ENCODE measurements at places on chromosomes 16 and 17.

DNA sequence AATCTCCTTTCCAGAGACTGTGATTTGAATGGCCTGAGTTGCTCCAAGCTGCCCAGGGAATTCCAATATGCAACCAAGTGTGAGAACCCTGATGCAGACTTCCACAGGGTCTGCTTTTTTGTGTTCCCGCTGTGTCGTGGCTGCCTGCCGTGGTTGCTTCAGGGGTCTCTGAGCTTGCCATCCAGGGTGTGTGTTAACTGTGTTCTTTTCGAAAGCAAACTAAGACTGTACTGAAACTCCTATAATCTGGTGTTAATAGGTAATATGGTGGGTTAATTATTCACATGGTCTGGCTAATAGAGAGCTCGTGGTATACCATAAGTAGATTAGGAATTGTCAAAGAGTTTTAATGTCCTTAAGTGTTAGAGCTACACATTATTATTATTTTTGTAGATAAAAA, 20.7 kb downstream of the UBN1 start:
- DNase-seq, result no peak

DNA sequence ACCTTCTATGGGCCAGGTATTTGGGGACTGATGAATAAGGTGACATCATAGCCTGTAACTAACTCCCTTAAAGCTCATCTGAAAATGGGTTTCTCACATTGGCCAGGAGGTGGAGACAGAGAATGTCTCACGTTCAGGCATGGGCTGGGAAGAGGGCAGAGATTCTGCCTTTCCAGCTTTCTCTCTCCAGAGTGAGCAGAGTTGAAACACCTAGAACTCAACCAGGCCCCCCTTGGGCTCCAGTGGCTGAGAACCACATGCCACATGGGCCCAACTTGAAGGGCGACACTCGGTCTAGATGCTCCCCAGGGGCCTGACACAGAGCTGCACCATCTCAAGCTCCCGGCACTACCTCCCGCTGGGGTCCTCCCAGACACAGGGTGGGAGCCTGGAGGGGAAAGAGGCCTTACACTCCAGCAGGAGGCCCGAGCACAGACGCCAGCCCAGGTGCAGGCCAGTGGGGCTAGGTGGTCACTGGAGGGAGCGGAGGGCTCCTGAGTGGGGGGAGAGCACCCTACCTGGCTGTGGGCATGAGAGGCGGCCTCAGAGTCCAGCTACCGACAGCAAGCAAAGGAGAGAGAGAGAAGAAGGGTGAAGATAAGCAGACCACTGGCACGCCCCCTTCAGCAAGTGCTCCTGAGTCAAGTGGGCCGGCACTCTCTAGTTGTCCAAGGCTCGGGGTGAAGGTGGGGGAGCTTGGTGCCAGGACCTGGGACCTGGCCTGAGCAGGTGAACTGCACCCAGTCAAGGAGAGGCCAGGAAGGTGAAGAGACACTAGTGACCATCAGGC, 55.9 kb downstream of the MYO18A start:
- DNase-seq, result no peak

- DNase-seq, result no peak
Observed at GRCh38 chr17:78715876-78716275, 66.2 kb downstream of the CYTH1 start.

- DNase-seq, result no peak
Observed at GRCh38 chr16:23597003-23597756, 1.1 kb upstream of the NDUFAB1 start.

- DNase-seq, result no peak
Observed at GRCh38 chr17:30273373-30273772, 18.4 kb downstream of the BLMH start.

- DNase-seq, result no peak
Observed at GRCh38 chr16:81710596-81710995, 68.5 kb upstream of the PLCG2 start.

DNA sequence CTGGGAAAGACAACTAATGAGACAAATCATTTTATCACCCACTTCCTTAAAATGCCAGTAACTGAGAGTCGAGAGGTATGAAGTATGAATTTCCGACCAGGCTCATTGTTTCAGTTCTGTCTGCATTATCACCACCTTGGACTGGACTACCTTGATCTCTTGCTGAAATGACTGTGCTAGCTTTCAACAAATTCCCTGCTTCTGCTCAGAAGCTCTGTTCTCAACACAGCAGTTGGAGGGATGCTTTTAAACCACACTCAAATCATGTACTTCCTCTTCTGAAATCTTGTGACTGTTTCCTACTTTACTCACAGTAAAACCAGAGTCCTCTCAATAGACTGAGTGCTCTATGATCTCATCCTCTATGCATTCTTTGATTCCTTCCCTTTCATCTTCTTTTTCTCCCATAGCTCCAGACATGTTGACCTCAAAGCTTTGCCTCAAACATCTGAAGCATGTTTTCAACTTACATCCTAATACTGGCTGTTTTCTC, 195.8 kb downstream of the KCNJ2 start:
- no peak for DNase-seq

- peak; percentile 54 for DNase-seq
Observed at GRCh38 chr16:50665128-50665878, 15.8 kb downstream of the SNX20 start.

- DNase-seq, result no peak
Observed at GRCh38 chr16:29815032-29815721, 775 bp upstream of the PAGR1 start.

DNA sequence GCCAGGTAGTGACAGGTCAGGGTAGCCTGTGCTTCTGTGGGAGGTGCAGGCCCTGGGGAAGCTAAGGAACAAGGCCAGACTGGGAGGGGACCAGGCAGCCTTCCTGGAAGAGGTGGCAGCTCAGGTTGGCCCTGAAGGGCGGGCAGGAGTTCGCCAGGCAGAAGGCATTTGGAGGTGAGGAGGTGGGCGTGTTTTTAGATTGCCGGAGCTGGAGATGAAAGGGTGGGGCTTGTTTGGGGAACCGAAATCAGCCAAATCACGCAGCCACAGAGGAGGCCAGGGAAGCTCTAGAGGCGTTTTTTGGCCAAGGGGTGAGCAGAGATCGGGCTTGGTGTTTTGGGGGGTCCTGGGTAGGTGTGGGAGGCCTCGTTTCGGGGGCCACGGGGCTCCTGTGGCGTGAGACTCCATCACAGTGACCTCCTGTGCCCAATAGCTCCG, 7.6 kb downstream of the ADCY7 start:
- DNase-seq, result no peak

DNA sequence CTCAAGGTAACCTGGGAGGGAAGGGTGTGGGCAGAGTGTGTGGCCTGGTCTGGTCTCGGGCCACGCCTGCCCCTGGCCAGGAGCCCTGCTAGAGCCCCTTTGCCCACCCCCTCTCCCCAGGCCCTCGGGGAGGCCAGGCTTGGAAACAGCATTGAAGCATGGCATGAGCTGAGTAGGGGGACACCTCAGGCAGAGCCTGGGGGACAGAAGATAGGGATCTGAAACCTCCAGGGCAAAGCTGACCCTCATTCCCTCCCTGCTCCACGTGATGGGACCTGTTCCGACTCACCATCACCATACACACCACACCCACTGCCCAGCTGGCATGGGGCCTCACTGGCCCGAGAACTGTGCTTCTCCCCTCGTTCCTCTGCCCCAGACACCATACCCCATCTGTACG, 2.5 kb downstream of the RFNG start:
- no peak for DNase-seq

DNA sequence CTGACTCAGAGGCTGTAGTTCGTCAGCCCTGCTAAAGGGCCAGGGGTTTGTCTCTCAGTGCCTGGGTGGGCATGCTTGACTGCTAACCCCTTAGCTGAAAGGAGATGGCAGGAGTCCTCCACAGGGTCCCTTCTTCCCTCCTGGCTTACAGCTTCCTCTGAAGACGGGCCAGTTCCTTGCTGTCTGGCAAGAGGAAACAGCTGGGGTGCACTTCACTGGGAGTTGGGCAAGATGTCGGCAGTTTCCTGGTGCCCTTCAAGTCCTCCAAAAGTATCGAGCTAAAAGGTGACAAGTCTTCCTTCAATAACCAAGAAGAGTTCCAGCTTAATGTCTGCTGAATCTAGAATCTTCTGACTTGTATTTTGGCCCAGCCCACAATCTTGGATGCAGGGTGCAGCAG, 23.4 kb downstream of the NUP85 start:
- DNase-seq, result no peak

- no peak for DNase-seq
Observed at GRCh38 chr16:3859889-3860288, 20.6 kb downstream of the CREBBP start.

- DNase-seq, result no peak
Observed at GRCh38 chr17:57075785-57076184, 9.3 kb upstream of the AKAP1 start.

DNA sequence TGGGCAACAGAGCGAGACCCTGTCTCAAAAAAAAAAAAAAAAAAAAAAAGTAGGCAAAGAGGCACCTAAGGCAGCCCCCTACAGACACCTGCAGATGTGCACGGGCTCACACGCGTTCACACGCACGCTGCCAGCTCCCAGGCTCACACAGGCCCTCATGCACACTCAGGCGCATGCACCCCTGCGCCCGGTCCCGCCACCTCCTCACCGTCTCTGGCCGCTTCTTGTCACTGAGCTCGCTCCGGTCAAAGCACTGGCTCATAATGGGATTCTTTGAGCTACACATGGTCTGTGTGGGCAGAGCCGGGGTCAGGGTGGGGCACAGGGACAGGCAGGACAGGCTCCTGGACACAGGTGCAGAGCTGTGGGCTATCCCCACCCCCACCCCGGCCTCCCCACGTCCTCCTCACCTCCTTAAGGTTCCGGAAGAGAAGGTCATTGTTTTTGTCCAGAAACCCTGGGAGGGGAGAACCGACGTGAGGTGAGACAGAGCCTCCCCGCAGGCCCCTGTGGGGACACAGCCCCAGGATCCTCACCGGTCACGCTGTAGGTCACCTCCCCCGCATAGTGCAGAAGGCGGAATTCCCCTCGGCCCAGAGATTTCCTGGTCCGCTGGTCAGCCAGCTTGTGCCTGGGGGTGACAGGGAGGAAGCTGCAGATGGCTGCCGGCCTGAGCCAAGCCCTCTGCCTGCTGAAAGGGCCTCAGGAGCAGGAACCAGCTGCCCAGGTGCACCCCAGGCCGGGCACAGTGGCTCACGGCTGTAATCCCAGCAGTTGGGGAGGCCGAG, 17.9 kb downstream of the MYO1C start:
- no peak for DNase-seq

- DNase-seq, result no peak
Observed at GRCh38 chr16:942436-943060, 28.2 kb downstream of the LMF1 start.

DNA sequence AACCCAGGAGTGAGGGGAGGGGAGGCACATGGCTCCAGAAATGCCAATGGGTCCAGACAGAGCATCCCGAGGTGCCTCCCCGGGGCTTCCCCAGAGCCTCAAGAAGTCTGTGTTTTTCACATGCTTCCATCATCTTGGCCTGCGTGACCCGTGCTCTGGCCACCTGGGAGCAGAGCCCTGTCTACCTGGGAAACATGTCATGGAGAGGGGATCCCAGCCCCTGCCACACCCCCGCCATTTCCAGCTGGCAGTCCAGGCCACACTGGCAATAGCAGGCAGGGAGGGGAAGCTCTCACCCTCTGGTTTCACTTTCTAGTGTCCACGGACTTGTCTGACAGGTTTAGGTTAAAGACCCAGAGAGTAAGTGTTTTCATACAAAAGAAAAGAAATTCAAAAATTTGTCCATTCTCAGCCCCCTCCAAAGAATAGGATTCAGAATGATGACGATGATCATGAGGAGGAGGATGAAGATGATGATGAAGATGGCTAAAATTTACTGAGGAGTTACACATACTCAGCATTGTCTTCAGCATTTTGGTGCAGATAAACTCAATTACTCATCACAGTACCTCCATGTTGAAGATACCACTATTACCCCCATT, 9.0 kb downstream of the SMIM5 start:
- DNase-seq, result no peak

DNA sequence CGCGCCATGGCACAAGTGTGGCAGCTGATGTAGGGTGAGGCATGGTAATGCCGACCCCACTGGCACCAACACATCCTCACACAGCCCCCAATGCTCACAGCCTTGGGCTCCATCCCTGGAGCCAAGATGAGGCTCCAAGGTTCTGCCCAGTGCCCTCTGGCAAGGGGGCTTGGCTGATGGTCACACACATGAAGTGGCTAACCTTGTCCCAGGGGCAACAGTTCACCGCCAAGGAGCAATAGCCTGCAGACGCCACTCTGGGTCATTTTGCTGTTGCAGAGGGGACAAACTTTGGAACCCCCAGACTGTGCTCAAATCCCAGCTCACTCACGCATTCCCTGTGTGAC, 26.8 kb downstream of the TNFRSF13B start:
- DNase-seq, result no peak

- no peak for DNase-seq
Observed at GRCh38 chr16:28189245-28189644, 22.5 kb downstream of the XPO6 start.

DNA sequence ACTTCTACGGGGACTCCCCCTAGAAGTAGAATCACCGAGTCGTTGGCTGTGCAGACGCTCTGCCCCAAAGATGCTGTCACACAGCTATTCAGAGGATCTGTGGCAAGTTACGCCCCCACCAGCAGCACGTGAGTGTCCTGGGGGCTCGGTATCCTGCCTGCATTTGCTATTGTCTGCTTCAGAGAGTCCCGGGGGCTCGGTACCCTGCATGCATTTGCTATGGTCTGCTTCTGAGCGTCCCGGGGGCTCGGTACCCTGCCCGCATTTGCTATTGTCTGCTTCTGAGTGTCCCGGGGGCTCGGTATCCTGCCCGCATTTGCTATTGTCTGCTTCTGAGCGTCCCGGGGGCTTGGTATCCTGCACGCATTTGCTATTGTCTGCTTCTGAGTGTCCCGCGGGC, 23.8 kb upstream of the ZNF469 start:
- DNase-seq, result no peak

- DNase-seq, result no peak
Observed at GRCh38 chr17:82536512-82537201, 17.1 kb downstream of the FOXK2 start.

GRCh38 chr16:57127836-57128235, 35.5 kb downstream of the CPNE2 start:
- DNase-seq, result no peak

GRCh38 chr16:49599704-49600103, 226.1 kb downstream of the C16orf78 start:
- DNase-seq, result no peak

GRCh38 chr17:36463916-36464764, 22.3 kb upstream of the ZNHIT3 start:
- peak; percentile 27 for DNase-seq

- no peak for DNase-seq
Observed at GRCh38 chr16:10850478-10850850, 26.5 kb upstream of the CIITA start.

GRCh38 chr17:72219824-72220493, 99.1 kb downstream of the SOX9 start:
- DNase-seq, result no peak

GRCh38 chr17:31355935-31356334, 34.5 kb upstream of the EVI2A start:
- no peak for DNase-seq

GRCh38 chr16:52078716-52079655, 468.0 kb downstream of the TOX3 start:
- no peak for DNase-seq

- no peak for DNase-seq
Observed at GRCh38 chr17:27157898-27158297, 136.0 kb upstream of the WSB1 start.

DNA sequence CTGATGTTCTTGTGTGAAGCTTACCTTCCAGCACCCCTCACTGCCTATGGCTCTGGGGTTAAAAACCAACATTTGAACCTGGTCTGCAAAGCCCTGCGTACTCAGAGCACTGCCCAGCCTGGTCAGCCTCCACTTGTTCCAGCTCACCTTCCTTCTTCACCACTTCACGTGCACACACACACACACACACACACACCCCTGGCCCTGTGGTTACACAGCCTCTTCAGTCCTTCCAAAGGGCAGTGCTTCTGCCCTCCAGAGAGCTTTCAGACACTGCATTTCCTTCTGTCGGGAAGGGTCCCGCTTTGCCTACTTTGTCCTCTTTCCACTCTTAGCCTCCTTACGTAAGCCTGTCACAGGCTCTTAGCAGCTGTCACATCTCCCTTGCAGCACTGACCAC, 9.6 kb upstream of the TMEM220 start:
- no peak for DNase-seq
